Fibroblast of the aortic adventitia (primary cell): ENCODE measurements at places on chromosomes 16 and 17. TPM values are rescaled to one million over a fixed set of nuclear protein-coding genes. Genes with fewer than 3 reads are reported as not detected.

Gene ACSM3
- 0.27 and 0.65 TPM in 2 replicates for total RNA-seq

Gene CEP112
- total RNA-seq = 7.2 and 10.6 TPM in 2 replicates

Gene SRSF1
- 330 and 375 TPM in 2 replicates for total RNA-seq

Gene KRT28
- not detected in 2 replicates for total RNA-seq

Gene SLFN11
- 41.5 and 99.2 TPM in 2 replicates for total RNA-seq

Gene CCL1
- not detected in 2 replicates for total RNA-seq

Gene NTN1
- 0.33 and 0.81 TPM in 2 replicates for total RNA-seq

Gene KRT13
- not detected in 2 replicates for total RNA-seq

Gene TBC1D3G
- not detected in 2 replicates for total RNA-seq

Gene FAM171A2
- 3.1 and 18.5 TPM in 2 replicates for total RNA-seq

Gene CDH13
- 55.7 and 58.0 TPM in 2 replicates for total RNA-seq

Gene MYO15A
- 0.45 and 1.6 TPM in 2 replicates for total RNA-seq

Gene MAPT
- 0.54 and 1.9 TPM in 2 replicates for total RNA-seq

Gene TUBB3
- 42.3 and 299 TPM in 2 replicates for total RNA-seq

Gene HAGHL
- 10.6 and 21.1 TPM in 2 replicates for total RNA-seq

Gene TXNDC11
- 9.0 and 24.0 TPM in 2 replicates for total RNA-seq

Gene WSCD1
- total RNA-seq = 0.16 and 0.18 TPM in 2 replicates

Gene METTL23
- 17.9 and 29.1 TPM in 2 replicates for total RNA-seq

Gene ACSM2B
- total RNA-seq = 0.49 TPM in 1 of 2 replicates, not detected in the other

Gene TBC1D3
- total RNA-seq = not detected in 2 replicates

Gene TVP23A
- not detected in 2 replicates for total RNA-seq

Gene DHX58
- 11.3 and 24.3 TPM in 2 replicates for total RNA-seq

Gene TBX2
- 4.1 and 20.8 TPM in 2 replicates for total RNA-seq

Gene PSKH1
- total RNA-seq = 11.0 and 19.8 TPM in 2 replicates

Gene TRAPPC1
- total RNA-seq = 15.3 and 48.8 TPM in 2 replicates

Gene CRHR1
- not detected in 2 replicates for total RNA-seq

Gene SNRNP25
- total RNA-seq = 11.8 and 15.8 TPM in 2 replicates

Gene EME2
- total RNA-seq = 8.4 and 13.5 TPM in 2 replicates

Gene SLC6A4
- 0.41 and 23.8 TPM in 2 replicates for total RNA-seq

Gene SYNGR3
- 0.98 and 1.4 TPM in 2 replicates for total RNA-seq

Gene OTOA
- total RNA-seq = 0.09 TPM in 1 of 2 replicates, not detected in the other

Gene SEC14L5
- 1.2 and 3.0 TPM in 2 replicates for total RNA-seq

Gene ITGAL
- total RNA-seq = not detected in 2 replicates

Gene DOC2B
- total RNA-seq = not detected in 2 replicates

Gene KRTAP2-2
- total RNA-seq = not detected in 2 replicates

Gene RUNDC3A
- not detected in 2 replicates for total RNA-seq

Gene ZNF385C
- total RNA-seq = not detected in 2 replicates

Gene C17orf50
- total RNA-seq = not detected in 2 replicates

Gene ABCA9
- 122 and 235 TPM in 2 replicates for total RNA-seq

Gene TTLL6
- total RNA-seq = not detected in 2 replicates

Gene PRAC1
- total RNA-seq = not detected in 2 replicates

Gene AATK
- 0.16 and 0.18 TPM in 2 replicates for total RNA-seq

Gene NXPH3
- total RNA-seq = 1.4 and 1.9 TPM in 2 replicates

Gene ZNF469
- 5.8 and 7.0 TPM in 2 replicates for total RNA-seq

Gene CEP295NL
- 1.5 and 3.3 TPM in 2 replicates for total RNA-seq

Gene PAFAH1B1
- total RNA-seq = 81.0 and 131 TPM in 2 replicates

Gene AHSP
- total RNA-seq = not detected in 2 replicates

Gene IRX5
- 0.27 and 2.5 TPM in 2 replicates for total RNA-seq

Gene NLRC3
- total RNA-seq = not detected in 2 replicates

Gene ITGA2B
- total RNA-seq = 0.36 TPM in 1 of 2 replicates, not detected in the other

Gene NACA2
- not detected in 2 replicates for total RNA-seq
